ENCODE measurements at places on chromosomes 5 and 9.
A peak's percentile ranks its signal among the peaks of the same experiment; 100 is the strongest.

DNA sequence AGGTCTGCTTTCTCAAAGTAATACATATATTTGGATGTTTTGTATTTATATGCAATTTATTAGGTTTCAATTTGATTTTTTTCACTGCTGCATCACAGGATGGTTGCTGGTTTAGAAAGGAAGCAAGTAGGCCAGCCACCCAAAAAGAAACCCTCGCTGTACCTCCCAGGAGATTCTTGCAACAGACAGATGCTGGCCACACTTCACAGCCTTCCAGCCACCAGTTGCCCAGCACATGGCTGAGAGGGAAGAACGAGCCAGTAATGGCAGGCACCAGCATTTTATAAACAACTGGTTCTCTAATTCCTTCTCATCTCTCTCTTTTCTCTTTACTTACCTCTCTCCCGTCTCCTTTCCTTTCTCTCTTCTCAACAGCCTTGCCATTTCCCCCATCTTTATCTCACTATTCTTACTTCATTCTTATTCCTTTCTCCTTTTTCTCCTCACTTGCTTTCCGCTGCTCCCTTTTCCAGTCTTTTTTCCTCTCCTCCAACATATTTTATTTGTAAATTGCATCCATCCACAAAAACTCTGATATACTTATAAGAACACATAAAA, 38.9 kb downstream of the EFNA5 start:
- DNase-seq = no peak

DNA sequence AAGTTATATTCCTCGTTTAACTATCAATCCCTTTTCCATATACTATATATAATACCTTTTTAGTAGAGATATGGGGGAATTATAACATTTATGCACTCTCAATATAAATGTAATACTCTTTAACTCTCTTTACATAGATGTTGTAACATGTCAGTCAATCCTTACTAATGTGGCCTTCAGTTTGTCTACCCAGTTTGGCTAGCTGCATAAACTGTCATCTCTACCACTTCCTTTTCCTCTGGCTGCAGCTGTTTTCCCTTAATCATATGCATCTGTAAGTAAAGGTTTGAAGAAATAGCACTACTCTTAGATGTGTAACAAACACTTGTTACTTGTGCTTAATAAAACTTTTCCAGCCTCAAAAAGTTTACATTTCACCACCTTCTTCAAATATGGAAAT, 13.4 kb downstream of the ABHD17B start:
- DNase-seq = peak; percentile 97

GRCh38 chr9:82939451-82939850, 123.5 kb downstream of the RASEF start:
- no peak for DNase-seq

DNA sequence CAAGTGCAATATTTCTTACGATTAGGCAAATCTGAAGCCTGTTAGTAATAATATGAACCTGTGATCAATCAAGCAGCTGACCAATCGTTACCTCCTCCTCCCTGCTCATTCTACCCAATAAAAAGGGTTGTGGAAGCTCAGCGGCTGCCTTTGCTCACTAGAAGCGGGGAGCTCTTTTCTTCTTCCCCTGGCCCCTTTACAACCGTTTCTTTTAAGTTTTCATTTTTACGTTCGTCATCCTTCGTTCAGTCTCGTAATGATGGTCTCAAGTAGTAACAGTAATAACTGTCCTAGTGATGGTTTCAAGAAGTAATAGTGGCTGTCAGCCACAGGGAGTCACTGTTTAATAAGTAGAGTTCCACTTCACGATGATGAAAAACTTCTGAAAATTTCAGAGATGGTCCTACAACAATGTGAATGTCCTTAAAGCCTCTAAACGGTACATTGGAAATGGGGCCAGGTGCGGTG, 6.2 kb downstream of the UGT3A2 start:
- DNase-seq = no peak

GRCh38 chr5:176383961-176384360, 4.4 kb downstream of the NOP16 start:
- DNase-seq = no peak

- DNase-seq = peak; percentile 58
Measured at GRCh38 chr5:41843456-41844370, 26.5 kb downstream of the OXCT1 start.

DNA sequence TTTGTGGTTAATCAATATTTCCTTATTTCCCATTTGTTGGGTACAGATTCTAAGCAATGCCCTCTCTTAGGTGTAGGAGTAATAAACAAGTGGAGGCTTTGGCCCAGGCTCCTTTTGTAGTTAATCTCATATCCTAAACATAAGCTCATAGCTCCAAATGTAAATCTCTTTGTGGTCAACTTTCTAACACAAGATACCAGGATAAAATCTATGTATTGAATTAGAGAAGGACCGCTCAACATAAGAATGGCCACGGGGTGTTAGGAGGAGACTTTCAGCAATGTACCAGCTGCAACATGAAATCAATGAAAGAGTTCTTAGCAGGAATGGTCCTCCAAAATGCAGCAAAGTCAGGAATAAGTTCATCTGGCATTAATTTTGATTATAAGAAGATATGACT, 334.5 kb upstream of the ITGA1 start:
- DNase-seq = no peak

DNA sequence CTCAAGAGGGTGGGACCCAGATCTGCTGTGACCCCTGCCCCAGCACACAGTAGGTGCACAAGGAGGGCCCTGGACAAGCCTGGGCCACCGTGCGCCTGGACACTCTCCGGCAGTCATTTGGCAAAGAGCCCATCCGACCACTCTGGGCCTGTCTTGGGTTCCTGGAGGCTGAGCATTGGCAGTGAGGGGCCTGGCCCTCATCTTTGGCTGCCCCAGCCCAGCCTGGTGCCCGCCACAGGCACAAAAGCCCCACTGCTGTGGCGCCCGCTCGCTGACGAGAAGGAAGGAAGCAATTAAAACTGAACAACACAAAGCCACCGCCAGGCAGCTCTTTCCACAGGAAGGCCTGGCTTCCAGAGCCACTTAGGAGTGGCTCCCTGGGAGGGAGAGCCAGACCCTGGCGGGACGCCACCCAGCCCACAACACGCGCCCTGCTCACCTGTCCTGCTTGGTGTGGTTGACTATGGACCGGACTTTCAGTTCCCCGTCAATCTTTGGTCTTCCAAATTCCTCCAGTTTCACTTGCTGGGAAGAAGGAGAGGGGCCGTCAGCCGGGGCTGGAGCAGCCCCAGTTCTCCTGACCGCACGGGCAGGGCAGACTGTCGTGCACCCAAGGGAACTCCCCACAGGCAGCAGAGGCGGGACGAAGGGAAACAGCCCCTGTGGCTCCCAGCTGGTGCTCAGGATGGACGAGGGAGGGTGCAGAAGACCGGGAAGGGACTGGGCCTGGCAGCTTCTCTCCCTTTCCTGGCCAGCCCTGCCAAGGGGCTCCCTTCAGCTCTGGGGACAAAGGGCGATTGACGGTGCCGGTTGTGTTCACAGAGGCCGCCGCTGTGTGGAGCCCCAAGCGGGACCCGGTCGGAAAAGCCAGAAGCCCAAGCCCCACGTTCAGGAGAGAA, 50.9 kb upstream of the SARDH start:
- DNase-seq = no peak

GRCh38 chr9:21153336-21154017, 11.8 kb upstream of the IFNW1 start:
- DNase-seq = no peak

DNA sequence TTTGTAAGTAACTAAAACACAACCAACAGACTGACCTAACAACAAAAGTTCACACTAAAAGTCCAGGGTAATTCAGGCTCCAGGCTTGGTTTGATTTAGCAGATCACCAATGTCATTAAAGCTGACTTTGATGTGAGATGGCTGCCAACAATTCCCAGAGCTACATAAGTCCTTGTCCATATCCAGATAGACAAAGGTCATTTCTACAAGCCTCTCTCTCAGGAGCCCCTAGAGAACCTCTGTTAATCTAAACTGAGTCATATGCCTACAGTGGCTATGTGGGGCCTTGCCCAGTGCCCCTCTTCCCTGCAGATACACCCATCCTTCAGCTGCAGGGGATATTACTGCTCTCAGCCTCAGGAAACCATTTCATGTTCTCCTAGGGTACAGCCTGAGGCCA, 18.2 kb upstream of the ANP32B start:
- DNase-seq = no peak
